ENCODE measurements at places on chromosomes 12 and 14. TPM values are rescaled to one million over a fixed set of nuclear protein-coding genes. Genes with fewer than 3 reads are reported as not detected.

GRCh38 chr14:80705241-80705980 lies 236.1 kb downstream of the CEP128 start:
- no peak for DNase-seq

GRCh38 chr14:75709207-75709812 lies 48.3 kb downstream of the TTLL5 start:
- DNase-seq, result peak; percentile 65

- DNase-seq, result no peak
Observed at GRCh38 chr12:19971361-19972280, 396.7 kb upstream of the PDE3A start.

DNA sequence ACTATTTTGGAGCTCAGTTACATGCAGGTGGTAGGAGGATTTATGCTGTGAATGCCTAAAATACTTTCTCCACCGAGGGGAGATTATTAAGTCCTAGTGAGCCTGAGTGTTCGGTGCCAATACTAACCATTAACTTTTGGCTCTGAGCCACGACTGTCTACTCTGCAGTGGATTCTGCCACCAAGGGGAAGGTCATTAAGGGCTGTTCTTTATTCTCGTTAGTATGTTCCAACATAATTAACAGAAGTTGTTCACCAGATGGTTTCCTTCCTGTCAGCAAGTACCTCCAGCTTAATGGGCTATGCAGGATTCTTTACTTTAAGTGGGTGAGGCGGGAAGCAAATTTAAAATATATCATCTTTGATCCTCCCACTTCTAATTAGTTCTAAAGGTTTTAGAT lies 326.3 kb downstream of the BMP4 start:
- DNase-seq, result no peak

- DNase-seq, result peak; percentile 45
Observed at GRCh38 chr12:132360906-132361777, 31.8 kb upstream of the GALNT9 start.

GRCh38 chr12:92010853-92011701 lies 134.6 kb downstream of the BTG1 start:
- no peak for DNase-seq

DNA sequence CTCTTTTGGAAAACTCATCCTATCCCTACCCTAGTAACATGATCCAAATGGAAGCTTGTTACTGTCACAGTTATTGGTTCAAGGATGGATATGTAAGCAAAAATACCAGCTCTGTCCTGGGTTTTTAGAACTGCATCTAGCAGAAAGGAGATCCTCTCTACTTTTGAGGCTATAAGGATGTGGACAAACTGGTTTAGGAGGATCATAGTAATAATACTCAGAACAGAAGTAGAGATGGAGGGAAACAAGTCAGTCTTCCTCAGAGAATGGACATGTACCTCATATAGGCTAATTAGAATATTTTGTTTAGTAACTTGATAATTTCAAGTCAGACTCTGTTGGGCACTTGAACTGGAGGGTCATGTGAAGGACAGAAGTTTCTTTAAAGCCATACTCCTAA lies 26.6 kb downstream of the FUT8 start:
- no peak for DNase-seq

- DNase-seq, result no peak
Observed at GRCh38 chr12:46259071-46259470, 9.8 kb downstream of the SLC38A1 start.

GRCh38 chr12:130161261-130162243 lies 712 bp upstream of the FZD10 start:
- no peak for DNase-seq

- DNase-seq, result no peak
Observed at GRCh38 chr12:81300454-81300853, 222.6 kb downstream of the ACSS3 start.

DNA sequence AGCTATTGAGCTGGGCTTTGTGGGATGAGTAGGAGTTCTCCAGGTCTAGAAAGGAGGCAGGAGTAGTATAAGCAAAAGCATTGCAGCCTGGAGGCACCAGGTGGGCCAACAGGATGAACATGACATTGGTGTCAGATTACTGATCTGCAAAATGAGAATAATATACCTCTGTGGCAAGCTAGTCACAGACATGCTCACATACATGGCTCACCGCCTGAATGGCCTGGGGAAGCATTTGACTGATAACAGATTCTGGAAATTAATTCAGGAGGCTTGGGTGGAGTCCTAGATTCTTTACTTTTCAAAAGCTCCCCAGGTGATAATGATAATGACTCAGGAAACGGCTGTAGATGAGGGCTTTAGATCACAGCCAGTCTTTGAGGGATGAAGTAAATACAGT lies 709 bp downstream of the TCL1B start:
- DNase-seq, result no peak

DNA sequence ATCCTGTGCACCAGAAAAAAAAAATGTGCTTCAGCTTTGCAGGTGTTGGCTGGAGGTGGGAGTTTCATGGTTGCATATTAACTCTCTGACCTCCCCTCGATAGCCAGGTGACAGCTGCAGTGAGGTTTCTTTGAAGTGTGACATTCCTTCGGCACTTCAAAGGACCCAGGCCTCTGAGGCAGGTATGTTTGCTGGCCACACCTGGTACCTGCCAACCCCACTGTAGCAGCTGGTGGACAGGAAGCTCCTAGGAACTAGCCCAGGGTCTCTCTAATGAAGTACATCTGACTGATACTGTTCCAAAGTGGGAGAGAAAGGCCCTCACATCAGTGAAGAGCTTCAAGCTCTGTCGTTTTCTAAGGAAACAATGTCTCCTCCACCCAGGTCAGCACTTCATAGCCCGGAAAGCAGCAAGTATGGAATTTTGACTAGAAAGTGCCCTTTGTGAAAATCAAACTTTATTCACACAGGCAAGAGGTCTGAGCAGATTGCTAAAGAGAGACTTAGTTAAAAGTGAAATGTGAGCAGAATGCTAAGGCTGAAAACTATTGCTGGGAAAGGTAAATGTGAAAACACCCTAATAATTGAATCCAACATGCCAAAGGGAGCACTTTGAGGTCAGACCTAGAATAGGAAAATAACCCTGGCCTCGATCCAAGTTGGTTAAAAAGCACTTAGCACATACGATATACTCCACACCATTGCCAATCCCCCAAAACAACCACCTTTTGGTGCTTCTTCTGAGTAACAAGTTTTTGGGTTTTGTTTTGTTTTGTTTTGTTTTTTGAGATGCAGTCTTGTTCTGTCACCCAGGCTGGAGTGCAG lies 71.3 kb downstream of the PHLDA1 start:
- no peak for DNase-seq

DNA sequence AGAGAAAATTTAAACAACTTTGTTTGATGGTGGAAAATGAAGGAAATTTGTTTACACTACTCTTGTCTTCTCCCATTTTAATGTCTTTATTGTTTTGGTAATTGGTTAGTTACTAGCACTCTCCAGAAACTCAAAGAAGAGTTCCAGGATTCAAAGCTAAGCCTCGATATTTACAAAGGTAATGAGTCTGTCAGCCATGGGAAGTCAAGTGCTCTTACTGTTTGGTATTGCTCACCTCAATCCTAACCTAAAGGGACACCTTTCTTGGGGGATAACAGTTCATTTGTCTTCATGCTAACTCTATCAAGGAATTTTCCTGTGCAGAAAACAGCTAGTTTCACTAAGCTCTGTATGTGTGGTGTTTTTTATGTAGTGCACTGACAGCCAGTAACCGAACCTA lies 222.9 kb upstream of the LMO3 start:
- no peak for DNase-seq

DNA sequence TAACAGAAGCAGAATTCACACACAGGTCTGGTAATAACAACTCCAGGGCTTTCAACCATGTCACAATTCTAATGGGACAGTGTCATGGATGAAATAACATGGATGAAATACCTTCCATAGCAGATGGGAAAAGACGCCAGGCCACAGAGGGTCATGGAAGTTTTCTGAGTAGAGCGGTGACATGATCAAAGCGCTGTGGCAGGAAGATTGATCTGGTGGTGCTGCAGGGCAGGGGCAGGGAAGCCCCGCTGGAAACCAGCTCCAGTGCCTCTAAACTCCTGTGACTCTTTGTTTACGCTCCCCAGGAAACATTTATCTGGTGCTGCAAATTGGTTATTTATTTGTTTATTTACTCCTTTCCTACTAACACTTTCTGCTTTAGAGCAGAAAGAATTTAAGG lies 108.3 kb upstream of the HMGA2 start:
- no peak for DNase-seq

DNA sequence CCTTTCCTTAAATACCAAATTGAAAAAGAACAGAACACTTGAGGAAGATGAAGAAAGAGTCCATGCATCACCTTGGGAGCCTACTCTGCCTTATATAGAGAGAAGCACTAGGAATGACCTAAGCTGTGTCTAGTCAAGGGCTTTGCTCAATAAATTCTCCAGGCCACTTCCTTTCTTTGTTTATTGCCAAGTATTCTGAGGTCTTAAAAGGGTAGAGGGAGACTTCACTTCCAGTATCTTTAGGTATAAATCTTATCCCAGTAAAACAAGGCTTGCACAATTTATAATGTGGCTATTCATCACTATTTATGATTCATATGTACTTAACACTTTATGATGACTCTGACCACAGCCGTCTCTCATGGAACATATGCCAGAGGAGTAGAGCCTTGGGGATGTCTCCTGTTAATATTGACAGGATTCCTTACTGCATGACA lies 85.1 kb upstream of the ARHGAP5 start:
- no peak for DNase-seq

DNA sequence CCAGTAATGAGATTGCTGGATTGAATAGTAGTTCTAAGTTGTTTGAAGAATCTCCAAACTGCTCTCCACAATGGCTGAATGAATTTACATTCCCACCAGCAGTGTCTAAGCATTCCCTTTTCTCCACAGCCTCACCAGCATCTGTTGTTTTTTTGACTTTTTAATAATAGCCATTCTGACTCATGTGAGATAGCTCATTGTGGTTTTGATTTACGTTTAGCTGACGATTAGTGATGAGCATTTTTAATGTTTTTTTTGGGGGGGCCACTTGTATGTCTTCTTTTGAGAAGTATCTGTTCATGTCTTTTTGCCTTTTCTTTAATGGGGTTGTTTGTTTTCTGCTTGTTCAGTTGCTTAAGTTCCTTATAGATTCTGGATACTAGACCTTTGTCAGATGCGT lies 8.1 kb upstream of the SLC15A5 start:
- DNase-seq, result no peak

DNA sequence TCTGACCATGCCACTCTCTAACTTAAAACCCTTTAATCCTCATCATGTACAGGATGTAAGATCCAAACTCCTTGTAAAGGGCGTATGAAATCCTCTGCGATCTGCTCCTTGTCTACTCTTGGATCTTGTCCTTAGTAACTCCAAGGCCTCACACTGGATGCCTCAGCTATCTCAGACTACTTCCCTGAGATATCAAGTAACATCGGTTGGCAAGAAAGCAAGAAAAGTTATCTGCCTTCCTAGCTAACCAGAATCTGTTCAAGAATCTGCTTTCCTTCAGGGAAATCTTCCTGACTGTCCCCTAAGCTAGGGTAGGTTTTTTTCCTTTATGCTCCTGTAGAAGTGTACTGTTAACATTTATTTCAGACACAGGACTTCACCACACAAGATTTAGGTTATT lies 82.6 kb downstream of the TAOK3 start:
- DNase-seq, result no peak

DYNC1H1 gene
- total RNA-seq, result 521 TPM

C14orf39 gene
- total RNA-seq, result 1.9 TPM

TSPAN19 gene
- not detected for total RNA-seq

IFI27 gene
- total RNA-seq, result 95.2 TPM

PLA2G1B gene
- total RNA-seq, result not detected

FLVCR2 gene
- 5.3 TPM for total RNA-seq

PRICKLE1 gene
- 2.5 TPM for total RNA-seq

EVL gene
- total RNA-seq, result 25.1 TPM

REC8 gene
- total RNA-seq, result 1.4 TPM

DNAH10 gene
- 0.04 TPM for total RNA-seq

NOVA1 gene
- total RNA-seq, result 3.5 TPM

All from psoas muscle (tissue), 8 donors.